ENCODE measurements at places on chromosomes 4 and X.

GRCh38 chr4:21512353-21512752 is 436.2 kb downstream of the KCNIP4 start:
- no peak for DNase-seq

- DNase-seq = no peak
Measured at GRCh38 chr4:6471307-6472007, 957 bp downstream of the PPP2R2C start.

DNA sequence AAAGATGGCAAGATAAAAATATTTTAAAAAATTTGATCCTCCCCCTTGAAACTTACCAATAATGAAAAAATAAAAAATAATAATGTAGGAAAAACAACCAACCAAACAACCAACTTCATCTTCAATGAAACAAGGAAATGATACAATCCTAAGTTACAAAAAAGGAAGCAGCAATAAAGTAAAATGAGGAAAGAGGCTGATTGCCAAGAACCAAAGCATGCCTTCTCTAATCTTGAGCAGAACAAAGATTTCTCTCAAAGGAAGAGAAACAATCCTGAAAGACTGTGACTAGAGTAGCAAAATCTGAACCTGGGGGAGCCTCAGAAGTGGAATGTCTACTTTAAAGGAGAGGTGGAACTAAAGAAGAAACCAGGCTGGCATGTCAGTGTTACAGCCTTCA is 10.9 kb upstream of the WDFY3 start:
- no peak for DNase-seq

GRCh38 chr4:6687947-6688878 is 5.5 kb upstream of the S100P start:
- DNase-seq = no peak

DNA sequence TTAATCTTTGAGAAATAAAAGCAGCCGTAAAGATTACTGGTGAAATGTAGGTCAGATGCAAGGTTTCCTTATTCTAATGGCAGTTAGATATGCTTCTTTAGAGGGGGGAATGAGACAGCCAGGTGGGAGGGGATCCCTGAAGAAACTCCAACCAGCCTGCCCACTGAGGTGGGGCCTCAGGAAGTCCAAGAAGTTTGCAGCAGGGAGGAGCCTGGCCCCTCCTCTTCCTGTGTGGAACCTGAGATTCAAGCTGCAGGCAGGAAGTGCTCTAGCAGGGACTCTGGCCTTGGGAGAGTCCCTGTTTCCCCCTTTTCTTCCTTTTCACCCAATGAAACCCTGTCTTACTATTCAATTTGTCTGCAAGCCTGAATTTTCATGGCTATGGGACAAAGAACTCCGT is 101.4 kb upstream of the SLITRK2 start:
- DNase-seq = no peak

DNA sequence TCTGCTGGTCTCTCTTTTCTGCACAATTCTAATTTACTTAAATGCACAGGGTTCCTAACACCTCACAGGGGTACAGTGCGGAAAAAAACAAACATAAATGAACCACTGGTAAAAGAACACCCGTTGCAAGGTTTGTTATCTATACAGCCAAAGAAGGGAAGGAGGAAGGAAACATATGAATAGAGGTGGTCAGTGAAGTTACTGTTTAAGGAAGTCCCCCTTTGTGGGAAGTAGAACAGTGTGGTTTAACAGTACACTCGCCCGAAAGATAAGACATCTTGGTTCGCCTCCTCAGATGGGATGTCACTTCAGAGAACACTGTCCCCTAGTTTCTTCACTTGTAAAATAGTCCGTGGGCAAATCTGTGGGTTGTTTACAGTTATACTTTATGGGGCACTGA is 57.5 kb downstream of the TEC start:
- DNase-seq = no peak

DNA sequence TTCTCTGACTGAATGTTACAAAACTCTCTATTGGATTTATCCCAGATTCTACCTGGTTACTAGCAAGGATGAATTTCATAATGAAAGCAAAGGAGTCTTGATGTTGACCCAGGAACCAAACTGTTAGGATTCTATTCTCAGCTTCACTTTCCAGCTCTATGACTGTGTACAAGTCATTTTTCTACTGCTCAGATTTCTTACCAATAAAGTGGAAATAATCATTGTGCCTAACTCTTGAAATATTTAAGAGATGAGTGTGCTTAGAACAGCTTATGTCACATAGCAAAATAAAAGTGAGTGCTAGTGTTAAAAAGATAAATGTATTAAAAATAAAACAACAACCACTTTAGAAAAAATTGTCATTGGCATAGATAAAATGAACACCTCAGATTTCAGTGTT is 45.6 kb downstream of the EPHA5 start:
- DNase-seq = no peak

GRCh38 chrX:130264573-130264972 is 4.1 kb downstream of the ZNF280C start:
- DNase-seq = no peak

DNA sequence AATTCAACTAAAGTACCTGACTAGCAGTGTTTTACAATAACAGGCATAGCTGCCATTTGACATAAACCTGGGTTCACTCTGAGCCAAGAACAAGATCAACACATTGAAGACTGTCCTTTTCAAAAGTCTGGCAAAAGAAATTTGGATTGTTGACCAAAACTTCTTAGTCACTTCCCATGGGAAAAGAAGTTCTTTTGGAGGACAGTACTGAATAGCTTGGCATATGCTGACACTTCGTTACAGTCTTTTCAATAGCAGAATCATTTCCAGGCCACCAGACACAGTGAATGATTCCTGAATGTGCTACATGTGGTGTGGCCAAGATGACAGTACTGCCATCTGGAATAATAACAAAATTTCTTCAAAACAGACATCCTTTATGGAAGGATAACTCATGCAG is 560.3 kb downstream of the GRID2 start:
- DNase-seq = no peak

Measured in CD4-positive, alpha-beta T cell treated with Interleukin-15 for 4 hours (primary cell).